ENCODE measurements at places on chromosomes 2 and 18.

DNA sequence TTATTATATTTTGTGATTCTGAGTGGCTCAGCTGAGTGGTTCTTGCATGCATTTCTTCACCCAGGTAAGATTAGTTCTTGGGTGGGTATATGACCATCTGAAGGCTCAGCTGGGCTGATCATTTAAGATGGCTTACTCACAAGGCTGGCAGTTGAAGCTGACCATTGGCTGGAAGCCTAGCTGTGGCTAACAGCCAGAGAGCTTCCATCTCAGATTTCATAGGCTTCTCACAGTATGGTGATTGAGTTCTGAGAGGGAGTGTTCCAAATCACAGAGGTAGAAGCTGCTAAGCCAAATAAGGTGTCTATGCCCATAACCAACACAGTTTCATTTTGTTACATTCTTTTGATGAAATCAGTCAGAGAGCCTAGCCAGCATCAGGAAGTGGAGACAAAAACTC, 117.4 kb upstream of the RPRM start:
- no peak for DNase-seq

- no peak for DNase-seq
These were observed 157.4 kb downstream of the TAF4B start for GRCh38 chr18:26383454-26384270.

GRCh38 chr2:112839407-112840067, 3.0 kb upstream of the IL1B start:
- no peak for DNase-seq

DNA sequence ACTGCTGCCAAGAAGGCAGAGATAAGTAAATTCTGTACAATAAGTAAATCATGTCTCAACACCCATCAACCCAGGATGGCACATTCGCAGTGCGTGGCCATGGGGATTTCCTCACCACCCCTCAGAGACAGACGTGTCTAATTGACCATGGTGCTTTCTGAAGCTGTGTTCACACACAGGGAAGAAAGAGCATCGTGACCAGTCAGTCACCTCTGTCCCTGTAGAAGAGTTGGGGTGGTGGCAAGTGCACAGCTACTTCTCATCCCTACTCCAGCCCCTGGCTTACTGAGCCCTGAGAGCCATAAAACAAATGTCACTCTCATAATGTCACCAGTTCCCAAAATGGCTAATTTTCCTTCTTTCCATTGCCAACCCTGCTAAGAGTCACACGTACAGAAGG, 31.3 kb upstream of the MLPH start:
- DNase-seq: no peak

- no peak for DNase-seq
These were observed 19.4 kb upstream of the ZEB2 start for GRCh38 chr2:144539289-144539782.

- no peak for DNase-seq
These were observed 402.1 kb downstream of the PARD3B start for GRCh38 chr2:204947405-204947804.

DNA sequence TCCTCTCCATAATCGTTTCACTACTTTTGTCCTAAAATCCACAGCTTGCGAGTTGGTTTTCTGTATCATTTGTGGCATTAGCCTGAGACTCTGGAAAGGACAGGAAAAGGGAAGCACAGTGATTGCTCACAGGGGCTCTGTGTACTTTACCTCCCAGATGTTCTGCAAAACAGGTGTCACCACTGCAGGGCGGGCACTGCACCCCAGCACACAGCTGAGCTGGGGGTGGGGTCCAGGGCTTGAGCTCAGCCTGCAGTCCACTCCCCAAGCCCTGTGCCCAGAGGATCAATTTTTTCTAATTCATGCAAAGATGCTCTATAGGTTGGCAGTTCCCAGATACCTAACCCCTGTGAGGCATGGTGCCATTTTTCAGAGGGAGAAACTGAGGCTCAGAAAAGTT, 119.4 kb upstream of the GLI2 start:
- DNase-seq: no peak

DNA sequence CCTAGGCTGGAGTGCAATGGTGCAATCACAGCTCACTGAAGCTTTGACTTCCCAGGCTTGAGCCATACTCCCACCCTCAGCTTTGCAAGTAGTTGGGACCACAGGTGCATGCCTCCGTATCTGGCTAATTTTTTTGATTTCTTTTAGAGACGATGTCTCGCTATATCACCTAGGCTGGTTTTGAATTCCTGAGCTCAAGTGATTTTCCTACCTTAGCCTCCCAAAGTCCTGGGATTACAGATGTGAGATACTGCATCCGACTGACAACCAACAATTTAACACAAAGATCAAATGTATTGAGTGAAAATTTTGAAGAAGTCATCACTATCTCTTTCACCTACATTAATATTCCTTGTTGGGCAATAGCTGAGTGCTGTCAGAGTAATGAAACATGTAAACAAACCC, 181.6 kb downstream of the MYCN start:
- DNase-seq: no peak

DNA sequence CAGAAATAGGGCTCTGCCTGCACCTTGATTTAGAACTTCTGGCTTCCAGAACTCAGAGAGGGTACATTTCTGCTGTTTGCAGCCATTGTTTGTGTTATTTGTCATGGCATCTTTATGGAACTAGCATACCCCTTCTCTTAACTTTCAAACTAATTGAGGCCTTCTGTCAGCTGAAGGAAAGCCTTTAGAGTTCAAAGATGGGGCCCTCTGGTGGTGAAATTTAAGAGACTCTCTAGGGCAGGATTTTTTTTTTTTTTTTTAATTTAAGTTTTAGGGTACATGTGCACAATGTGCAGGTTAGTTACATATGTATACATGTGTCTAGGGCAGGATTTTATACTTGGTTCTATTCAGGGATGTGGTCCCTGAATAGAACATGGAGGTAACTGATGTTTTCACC, 260.6 kb upstream of the LINC00305 start:
- DNase-seq: no peak

- DNase-seq: no peak
These were observed 36.2 kb downstream of the ASB1 start for GRCh38 chr2:238462782-238463396.

- no peak for DNase-seq
These were observed 27.6 kb upstream of the OTOS start for GRCh38 chr2:240168041-240168440.

DNA sequence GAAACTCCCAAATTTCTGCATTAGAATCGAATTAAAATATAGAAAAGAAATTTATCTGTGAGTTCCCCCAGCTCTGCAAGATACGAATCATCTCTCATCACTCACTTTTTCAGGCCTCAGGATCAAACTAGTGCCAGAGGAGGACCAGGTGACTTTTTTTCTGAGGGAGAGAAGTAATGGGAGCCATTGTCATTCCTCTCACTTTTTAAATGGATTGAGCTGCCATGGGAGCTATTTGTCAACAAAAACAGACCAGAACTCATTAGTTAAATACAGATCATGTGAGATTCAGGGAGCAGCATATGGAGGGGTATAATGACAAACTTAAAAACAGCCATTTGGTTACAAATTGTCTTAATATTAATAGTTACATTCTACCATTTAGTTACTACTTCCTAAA, 594.4 kb downstream of the DPP10 start:
- no peak for DNase-seq

DNA sequence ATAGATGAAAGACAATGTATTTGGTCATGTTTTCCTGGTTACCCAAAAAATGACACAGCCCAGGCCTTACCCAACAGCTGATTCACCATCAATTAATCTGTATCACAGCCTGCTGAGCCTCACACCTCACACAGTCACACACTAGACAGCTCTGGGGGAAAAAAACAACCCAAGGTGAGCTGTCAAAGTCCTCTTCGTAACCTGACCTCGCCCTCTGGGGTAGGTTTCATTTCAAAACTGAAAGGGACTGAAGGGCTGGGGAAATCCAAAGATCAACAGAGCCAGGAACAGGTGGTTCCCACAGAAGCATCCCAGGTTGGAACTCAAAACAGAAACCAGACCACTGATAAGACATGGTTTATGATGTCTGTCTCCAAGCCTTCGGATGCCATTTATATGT, 18.2 kb upstream of the PCBP1 start:
- no peak for DNase-seq

- no peak for DNase-seq
These were observed 228.6 kb upstream of the DOK6 start for GRCh38 chr18:69172046-69172445.

DNA sequence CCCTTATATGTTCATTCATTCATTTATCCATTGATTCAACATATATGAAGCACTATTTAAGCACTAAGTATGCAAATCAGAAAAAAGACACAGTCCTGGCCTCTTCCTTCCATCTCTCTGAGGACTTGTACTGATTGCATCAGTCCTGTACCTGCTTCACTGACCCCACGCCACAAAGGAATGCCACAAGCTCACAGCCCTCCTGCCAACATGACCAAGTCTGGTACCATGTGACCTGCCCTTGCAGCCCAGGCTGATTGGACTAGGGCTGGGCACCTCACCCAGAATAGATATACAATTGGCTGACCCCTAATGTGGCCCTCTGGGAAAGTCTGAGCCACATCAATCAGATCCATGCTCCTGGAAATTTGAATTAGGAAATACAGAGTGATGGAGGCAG, 196.6 kb downstream of the AGPS start:
- no peak for DNase-seq

DNA sequence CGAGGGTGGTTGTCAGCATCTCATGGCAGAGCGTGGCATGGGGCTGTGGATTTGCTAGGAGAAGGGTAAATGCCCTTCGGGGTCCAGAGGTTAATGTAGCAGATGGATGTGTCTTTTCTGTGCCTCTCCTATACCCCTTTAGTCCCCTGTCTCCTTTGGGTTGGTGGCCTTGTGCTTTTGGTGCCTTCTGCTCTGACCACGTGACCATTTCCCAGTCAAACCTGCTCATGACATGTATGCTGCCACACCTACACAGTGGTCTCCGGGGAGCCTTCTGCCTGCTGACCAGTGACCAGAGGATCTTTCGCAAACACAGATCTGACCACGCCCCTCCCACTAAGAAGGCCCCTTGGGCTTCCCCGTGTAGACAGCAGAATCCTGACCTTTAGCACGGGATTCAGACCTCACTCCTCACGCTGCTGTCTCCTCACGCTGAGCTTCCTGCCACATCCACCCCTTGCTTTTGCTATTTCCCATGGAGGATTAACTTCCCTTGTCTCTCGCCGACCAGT, 116.2 kb downstream of the ACOXL start:
- DNase-seq: no peak

GRCh38 chr2:17326717-17327116, 191.5 kb downstream of the RAD51AP2 start:
- DNase-seq: no peak

DNA sequence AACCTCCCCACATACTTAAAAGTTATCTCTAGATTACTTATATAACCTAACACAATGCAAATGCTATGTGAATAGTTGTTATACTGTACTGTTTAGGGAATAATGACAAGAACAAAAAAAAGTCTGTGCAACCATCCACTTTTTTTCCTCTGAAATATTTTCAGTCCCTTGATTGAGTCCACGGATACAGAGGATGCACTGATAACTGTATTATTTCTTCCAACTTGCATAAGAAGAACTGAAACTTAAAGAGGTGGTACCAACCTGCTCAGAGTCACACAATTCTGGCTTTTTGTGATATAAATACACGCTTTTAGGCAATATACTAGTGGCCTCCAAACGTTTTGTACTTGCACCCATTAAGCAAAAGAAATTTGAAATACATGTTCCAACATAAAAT, 1.4 kb downstream of the SMC6 start:
- DNase-seq: no peak

DNA sequence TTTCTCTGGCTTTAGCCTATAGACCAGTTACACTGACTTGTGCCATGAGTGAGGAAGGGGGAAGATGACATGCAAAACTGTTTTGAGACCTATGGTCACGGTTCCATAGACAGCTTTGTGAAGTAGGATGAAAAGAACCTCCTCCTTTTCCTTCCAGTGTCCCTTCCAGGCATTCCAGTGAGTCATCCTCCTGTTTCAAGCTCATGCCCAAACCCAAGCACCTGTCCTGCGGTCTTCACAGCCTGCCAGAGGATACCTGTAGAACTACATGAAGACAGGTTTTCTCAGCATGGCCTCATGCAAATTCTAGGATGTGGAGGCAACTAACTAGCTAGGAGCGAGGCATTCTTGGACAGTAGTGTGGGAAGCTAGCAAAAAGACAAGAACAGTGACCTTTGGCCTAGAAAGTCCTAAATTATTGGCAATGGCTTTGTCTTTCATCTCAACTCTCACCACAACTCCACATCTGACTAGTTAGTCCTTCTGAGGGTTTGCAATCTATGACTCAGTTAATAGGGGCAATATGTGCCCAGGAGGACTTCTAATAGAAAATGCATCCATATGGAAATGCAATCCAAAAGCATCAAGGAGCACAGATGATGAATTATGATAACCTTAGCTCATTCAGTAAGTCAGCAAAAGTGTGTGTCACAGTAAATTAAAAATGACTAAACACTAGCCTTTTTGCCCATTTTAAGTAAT, 154.7 kb downstream of the RBM43 start:
- no peak for DNase-seq

DNA sequence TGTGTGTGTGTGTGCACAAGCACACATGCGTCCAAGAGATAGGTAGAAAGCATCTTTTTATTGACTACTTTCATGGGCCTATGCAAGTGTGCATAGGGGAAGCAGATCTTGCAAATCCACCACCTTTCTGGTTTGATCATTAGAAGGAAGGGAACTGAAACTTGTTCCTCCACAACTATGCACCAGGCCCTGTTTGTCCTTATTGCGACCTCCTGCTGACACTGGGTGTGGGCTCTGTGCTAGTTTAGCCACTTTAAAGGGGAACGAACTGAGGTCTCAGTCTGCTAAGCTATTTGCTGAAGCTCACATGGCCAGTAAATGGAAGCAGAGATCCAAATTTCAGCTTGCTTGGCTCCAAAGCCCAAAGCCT, 32.1 kb upstream of the INSIG2 start:
- no peak for DNase-seq

DNA sequence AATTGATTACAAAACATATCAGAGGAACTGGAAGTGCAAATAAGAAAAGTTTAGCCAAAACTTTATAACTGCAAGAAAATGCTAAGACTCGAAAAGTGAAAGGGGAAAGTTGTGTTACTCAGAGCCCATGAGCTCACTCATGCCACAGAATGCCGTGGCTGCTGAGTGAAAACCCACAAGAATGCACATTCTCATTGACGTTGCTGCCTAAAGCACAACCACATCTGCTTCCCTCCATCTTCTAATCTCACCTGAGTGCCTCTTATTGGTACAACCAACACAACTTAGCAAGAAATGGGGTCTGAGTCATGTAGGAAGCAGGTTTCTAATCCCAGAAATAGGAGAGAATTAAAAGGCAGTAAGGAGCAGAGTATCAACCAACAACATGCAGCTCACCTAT, 259.7 kb downstream of the LNPK start:
- DNase-seq: no peak

- no peak for DNase-seq
These were observed 98.3 kb downstream of the NRP2 start for GRCh38 chr2:205780645-205781044.

DNA sequence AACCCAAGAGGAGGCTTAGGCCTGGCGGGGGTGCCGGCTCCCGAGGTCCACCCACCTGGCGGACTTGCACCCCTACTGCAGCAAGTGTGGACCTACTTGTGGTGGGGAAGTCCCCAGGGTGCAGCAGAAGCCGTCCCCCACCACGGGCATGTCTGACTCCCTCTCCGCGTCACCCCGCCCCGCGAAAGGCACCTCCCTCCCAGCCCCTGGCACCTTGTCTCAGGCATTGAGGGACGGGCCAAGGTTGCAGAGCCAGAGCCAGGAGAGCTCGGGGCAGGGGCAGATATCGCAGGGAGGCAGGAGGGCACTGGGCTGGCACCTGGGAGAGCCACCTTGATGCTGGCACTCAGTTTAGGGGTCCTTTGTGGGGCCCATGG, 19.0 kb downstream of the CROCC2 start:
- DNase-seq: no peak

GRCh38 chr2:233118648-233119000, 58.5 kb downstream of the INPP5D start:
- DNase-seq: peak; percentile 19

Data from C1 segment of cervical spinal cord (tissue), 14 donors.